ENCODE measurements at places on chromosomes 12 and 14.

DNA sequence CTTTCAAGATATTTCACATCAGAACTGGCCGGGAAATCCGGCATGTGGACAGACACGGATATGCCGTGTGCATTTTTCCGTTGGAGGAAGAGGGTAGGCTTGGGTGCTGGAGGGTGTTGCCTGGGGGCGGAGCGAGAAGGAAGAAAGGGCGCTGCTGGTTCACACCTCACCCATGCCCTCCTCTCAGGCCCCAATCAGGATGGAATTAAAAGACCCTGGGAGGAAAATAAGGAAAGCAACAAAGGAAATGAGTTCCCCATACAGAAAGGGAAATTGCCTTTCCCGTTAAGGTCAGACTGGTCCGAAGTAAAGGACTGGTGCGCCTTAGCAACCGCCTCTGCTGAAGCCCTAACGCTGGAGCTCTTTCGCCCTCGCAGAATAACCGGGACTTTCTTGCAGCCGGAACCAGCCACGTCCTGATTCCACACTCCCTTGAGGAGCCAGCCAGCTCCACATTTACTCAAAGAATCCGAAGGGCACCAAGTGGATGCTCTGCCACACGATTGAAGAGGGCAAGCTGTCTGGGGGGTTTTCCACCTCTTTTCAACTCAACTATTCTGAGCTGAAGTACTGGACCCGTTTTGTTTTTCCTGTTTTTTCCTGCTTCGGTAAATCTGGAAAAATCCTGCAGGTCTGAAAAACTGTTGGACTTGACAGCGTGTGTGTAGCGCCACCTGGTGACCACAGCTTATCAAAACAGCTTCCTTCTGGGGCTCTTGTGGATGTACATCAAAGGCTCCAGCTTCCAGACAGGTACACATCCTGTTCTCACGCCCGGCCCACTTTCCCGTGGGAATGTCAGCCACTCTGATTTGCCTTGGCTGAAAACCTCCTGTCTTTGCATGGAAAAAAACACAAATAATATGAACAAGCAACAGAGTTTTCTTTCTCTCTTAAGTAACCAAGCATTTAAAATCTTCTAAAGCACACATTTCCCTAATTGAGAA, 37.6 kb upstream of the BCL2L14 start:
- peak; percentile 70 for DNase-seq

GRCh38 chr12:1551496-1551895, 42.9 kb downstream of the FBXL14 start:
- no peak for DNase-seq

DNA sequence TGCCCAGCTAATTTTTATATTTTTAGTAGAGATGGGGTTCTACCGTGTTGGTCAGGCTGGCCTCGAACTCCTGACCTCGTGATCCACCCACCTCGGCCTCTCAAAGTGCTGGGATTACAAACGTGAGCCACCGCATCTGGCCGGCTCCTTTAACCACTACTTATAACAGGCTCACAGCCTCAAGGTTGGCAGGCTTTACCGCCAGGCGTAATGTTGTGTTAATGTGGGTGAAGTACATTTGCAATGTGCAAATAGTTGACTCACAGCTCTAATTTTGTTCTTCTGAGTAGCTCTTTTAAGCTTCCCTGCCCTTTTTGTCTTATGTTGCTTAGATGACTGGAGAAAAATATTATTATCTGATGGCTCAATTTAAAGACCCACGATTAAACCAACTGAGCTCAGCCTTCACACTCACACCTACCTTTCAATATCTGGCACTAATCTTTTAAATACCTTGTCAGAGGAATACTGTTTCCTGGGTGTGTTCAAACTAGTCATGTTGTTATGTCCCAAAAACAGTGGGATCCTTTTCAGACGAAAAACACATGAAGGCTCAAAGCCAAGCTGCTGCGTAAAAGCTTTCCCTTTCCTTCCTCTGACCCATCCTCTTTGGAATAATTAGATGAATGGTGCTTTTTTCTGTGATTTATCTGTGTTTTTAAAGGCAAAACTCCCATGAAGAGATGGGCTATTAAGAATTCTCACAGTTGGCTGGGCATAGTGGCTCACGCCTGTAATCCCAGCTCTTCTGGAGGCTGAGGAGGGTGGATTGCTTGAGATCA, 57.2 kb upstream of the USP44 start:
- DNase-seq, result no peak

DNA sequence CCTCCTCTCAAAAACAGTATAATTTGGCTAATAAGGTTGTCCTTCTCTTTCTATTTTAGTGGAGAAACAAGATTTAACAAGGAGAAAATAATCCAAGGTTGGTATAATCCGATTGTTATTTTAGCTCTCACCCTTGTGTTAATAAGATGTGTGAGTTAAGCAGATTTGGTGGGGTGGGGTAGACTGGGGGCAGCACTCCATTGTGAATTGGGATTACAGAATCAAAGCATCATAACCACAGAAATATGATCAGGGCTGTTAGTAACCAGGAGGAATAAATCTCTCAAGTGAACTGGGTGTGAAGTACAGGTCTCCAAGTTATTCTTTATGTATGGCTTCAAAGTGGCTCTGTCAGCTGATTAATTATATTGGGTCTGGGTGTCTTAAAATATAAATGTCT, 10.2 kb downstream of the TIGAR start:
- DNase-seq, result no peak

GRCh38 chr12:78204926-78205325, 374.2 kb downstream of the NAV3 start:
- DNase-seq, result no peak

DNA sequence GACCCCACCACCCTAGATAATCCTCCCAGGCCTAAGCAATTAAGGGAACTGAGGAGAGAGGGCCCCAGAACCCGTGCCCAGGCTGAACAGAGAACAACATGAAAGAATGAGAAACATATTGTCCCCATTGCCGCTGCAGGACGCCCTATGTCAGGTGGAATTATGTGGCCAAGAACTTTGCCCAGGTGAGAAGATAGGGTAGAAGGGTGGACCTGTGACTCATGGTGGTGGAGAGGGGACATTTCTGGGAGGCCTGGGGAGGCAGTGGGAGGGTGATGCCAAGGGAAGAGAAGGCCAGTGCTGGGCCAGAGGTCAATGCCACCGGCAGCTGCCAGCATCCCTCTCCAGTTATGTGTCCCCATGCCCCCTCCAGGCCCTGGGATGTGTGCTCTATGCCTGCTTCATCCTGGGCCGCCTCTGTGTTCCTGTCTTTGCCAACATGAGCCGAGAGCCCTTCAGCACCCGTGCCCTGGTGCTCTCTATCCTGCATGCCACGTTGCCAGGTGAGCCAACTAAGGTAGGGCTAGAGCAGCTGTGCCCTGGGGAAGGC, 15.5 kb downstream of the SOAT2 start:
- DNase-seq, result no peak

- DNase-seq, result no peak
Observed at GRCh38 chr12:49260166-49260565, 4.7 kb upstream of the TUBA1C start.

DNA sequence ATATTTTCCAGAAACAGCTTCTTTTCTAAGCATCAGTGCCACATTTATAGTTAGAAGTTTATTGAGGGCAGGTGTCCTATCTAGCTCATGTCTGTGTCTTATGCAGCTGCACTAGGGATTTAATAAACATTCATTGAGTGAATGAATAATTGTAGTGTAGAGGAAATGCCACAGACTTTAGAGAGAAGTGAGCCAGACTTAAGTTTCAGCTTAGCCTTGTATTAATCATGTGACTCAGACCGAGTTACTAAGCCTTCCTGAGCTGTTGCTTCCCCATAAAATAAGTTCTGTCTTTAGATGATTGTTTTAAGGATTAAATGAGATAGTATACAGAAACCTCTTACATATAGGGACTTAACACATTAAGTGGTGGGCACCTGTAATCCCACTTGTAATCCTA, 236.1 kb upstream of the DDHD1 start:
- DNase-seq, result no peak

GRCh38 chr14:65444230-65444629, 31.7 kb downstream of the FUT8 start:
- no peak for DNase-seq

DNA sequence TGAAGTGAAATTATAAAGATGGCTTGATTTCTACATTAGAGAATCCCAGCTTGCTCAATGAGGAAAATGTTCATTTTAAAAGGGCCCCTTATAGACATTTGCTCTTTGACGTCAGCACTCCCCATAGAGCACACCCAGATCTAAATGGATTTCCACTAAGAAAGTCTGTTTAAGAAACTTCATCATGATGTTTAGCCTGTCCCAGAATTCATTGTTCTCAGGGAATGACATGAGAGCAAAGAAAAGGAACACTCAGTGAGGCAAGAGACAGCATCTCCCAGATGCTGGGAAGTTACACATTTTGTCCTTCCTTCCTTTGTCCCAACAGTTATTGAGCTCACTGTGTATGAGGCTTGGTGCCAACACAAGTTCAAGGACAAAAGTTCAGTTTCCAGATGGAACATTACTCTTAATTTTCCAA, 4.9 kb downstream of the PHLDA1 start:
- no peak for DNase-seq

- DNase-seq, result peak; percentile 19
Observed at GRCh38 chr14:103923863-103924262, 4.4 kb upstream of the TDRD9 start.

GRCh38 chr14:99540196-99541032, 59.2 kb downstream of the CCNK start:
- no peak for DNase-seq

- peak; percentile 76 for DNase-seq
Observed at GRCh38 chr12:116164250-116165035, 113.0 kb downstream of the MED13L start.

DNA sequence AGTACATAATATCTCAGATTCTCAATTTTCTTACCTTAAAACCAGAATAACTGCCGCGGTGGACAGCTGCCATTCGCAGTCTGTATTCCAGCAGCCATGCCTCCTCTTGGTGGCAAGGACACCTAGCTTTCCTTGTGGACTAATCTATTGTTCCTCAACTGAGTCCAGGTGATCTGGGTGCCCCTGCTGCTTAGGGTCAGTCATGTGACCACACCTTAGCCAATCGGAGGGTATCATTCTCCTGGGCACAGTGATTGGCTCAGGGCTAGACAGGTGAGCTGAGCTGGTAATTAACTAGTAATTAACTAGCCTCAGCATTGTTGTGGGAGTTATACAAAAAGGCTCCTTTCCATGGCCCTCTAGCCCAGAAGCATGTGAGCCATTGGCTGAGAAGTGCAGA, 55.0 kb downstream of the RIMBP2 start:
- no peak for DNase-seq

Measured in K562 (cell line).